Neural crest cell (in vitro differentiated cells): ENCODE measurements at places on chromosomes 4 and X. TPM values are rescaled to one million over a fixed set of nuclear protein-coding genes. Genes with fewer than 3 reads are reported as not detected.

MFAP3L gene
- total RNA-seq, result 1.7 and 2.8 TPM in 2 replicates

AMTN gene
- total RNA-seq, result not detected in 2 replicates

TCP11X2 gene
- not detected in 2 replicates for total RNA-seq

FGF16 gene
- not detected in 2 replicates for total RNA-seq

MAGEC2 gene
- not detected in 2 replicates for total RNA-seq

MTCP1 gene
- 10.7 and 15.3 TPM in 2 replicates for total RNA-seq

SLC10A4 gene
- total RNA-seq, result 2.0 and 2.2 TPM in 2 replicates

NUDT10 gene
- total RNA-seq, result 17.7 and 18.3 TPM in 2 replicates

VCX3B gene
- total RNA-seq, result not detected in 2 replicates

PRMT9 gene
- 8.5 and 10.2 TPM in 2 replicates for total RNA-seq

CSAG1 gene
- total RNA-seq, result not detected in 2 replicates

DNA sequence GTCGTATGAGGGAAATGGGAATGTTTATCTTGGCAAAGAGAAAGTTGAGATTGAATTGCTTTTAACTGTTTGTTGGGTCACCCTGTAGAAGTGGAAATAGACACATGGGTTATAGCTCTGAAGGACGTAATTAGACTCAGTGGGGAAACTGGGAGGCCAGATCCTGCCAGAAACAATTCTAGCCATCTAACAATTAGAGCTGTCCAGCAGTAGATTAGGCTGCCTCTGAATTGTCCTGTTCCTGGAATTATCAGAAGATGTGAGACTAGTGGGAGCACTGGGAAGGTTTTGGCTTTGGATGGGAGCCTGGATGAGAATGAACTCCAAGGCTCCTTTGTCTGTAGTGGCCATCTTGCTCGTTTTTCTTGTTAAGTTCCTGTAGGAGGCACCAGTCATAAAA lies 61.9 kb upstream of the IGFBP7 start:
- DNase-seq, result no peak
- peaks cover 10% of the 10 kb centered on the region for H3K36me3 ChIP-seq
- peaks cover 12% of the 10 kb centered on the region for H3K4me1 ChIP-seq
- H3K27me3 ChIP-seq, result no peaks in the 10 kb centered on the region
- H3K4me3 ChIP-seq, result no peak overlapping the region
- H3K27ac ChIP-seq, result no peak overlapping the region

DNA sequence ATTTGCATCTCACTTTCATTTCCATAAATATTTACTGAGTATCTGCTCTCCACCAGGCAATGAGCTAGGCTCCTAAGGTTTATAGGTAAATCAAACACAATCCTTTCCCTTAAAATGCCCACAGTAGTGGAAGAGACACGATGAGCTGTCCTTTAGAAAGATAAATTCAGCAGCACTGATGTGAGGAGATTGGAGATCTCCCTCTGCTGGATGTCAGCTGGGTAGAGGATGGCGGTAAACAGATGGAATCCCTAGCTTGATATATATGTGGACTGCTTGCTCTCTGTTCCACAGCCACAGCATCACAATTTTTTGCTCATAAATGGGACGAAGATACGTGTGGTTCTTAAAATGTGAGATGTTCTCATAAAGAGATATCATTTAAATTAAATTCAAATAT lies 216.4 kb upstream of the RASGEF1B start:
- DNase-seq, result no peak
- no peaks in the 10 kb centered on the region for H3K27me3 ChIP-seq
- H3K4me3 ChIP-seq, result no peak overlapping the region
- no peaks in the 10 kb centered on the region for H3K36me3 ChIP-seq
- H3K27ac ChIP-seq, result no peak overlapping the region

- H3K36me3 ChIP-seq, result peaks cover 2% of the 10 kb centered on the region
- no peak for DNase-seq
- H3K27me3 ChIP-seq, result no peaks in the 10 kb centered on the region
Observed at GRCh38 chrX:153448556-153449367, 2.9 kb upstream of the TREX2 start.

DNA sequence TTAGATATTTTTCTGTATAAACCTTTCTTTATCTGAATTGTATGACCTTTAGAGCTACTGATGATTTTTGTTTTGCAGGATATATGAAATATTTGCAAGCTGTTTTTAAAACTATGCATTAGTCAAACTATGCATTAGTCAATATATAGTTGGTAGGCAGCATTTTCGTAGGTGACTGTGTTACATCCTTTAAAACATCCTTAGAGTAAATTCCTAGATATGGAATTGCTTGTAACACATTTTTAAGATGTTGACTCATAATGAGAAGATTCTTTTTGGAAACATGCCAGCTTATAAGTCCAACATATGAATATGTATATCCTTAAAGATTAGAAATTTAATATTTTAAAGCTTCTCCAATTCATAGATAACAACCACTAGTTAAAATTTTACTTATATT lies 1768.5 kb downstream of the PCDH7 start:
- no peaks in the 10 kb centered on the region for H3K27me3 ChIP-seq
- no peak overlapping the region for H3K4me3 ChIP-seq
- DNase-seq, result no peak

- H3K27ac ChIP-seq, result no peak overlapping the region
- no peak overlapping the region for H3K4me3 ChIP-seq
- peaks cover 8% of the 10 kb centered on the region for H3K4me1 ChIP-seq
- no peaks in the 10 kb centered on the region for H3K27me3 ChIP-seq
- DNase-seq, result no peak
- peaks cover 5% of the 10 kb centered on the region for H3K36me3 ChIP-seq
Observed at GRCh38 chrX:140167551-140167950, 202.2 kb upstream of the CXorf66 start.

GRCh38 chr4:47418147-47418546 lies 45.4 kb downstream of the COMMD8 start:
- H3K27ac ChIP-seq, result no peak overlapping the region
- no peaks in the 10 kb centered on the region for H3K36me3 ChIP-seq
- no peak overlapping the region for H3K4me3 ChIP-seq
- DNase-seq, result no peak
- peaks cover 8% of the 10 kb centered on the region for H3K4me1 ChIP-seq

- H3K27me3 ChIP-seq, result peaks cover 43% of the 10 kb centered on the region
- H3K36me3 ChIP-seq, result no peaks in the 10 kb centered on the region
- no peak overlapping the region for H3K27ac ChIP-seq
- DNase-seq, result no peak
- H3K4me1 ChIP-seq, result no peaks in the 10 kb centered on the region
- no peak overlapping the region for H3K4me3 ChIP-seq
Observed at GRCh38 chr4:21184788-21185187, 484.5 kb downstream of the PACRGL start.

- no peak overlapping the region for H3K4me3 ChIP-seq
- peaks cover 6% of the 10 kb centered on the region for H3K4me1 ChIP-seq
- H3K27ac ChIP-seq, result no peak overlapping the region
- peaks cover 21% of the 10 kb centered on the region for H3K27me3 ChIP-seq
- H3K36me3 ChIP-seq, result no peaks in the 10 kb centered on the region
Observed at GRCh38 chr4:118849867-118850487, 14.1 kb upstream of the SEC24D start.

DNA sequence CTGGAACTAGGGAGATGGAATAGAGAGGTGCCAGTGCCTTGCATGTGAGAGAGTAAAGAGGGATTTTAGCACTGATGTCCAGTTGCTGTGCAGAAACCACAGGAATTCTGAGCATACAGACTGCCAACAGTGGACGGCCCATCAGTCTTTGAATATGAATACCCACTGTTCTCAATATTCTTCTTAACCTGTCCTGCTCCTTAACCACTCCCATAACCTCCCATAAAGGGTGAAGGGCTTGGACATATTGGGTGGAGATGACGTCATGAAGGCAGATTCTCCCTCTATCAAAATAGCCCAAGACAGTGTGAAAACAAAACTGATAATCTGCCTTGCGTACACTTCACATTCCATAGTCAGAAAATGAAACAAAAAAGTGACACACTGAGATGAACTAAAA lies 1313.7 kb upstream of the PABPC4L start:
- H3K4me1 ChIP-seq, result no peaks in the 10 kb centered on the region
- no peak for DNase-seq
- H3K4me3 ChIP-seq, result no peak overlapping the region
- no peaks in the 10 kb centered on the region for H3K36me3 ChIP-seq

GRCh38 chr4:154739111-154739510 lies 4.7 kb upstream of the LRAT start:
- peaks cover 71% of the 10 kb centered on the region for H3K27me3 ChIP-seq
- H3K27ac ChIP-seq, result no peak overlapping the region
- DNase-seq, result no peak
- H3K36me3 ChIP-seq, result no peaks in the 10 kb centered on the region

DNA sequence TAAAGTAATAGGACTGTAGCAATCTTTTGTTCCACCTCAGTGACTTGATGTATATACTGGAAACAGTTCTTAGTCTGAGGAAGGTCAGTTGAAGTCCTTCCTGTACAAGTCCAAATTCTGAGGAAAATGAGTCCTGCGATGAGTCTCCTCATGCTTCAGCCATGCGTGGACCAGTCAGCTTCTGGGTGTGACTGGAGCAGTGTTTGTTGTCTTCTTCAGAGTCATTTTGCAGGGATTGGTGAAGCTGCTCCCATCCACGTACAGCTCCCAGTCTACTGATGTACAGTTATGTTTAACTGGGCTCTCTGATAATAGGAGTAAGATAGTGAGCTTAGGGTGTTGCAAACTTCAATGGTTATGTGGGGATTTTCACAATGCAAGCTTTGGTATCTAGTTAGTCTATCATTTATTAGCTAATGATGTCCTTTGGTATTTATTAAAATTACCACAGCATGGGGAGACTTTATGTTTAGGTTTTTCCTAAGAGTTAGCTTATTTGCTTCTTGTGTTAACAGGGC lies 3.4 kb downstream of the UGT2B17 start:
- no peak for DNase-seq
- no peak overlapping the region for H3K27ac ChIP-seq
- no peaks in the 10 kb centered on the region for H3K27me3 ChIP-seq
- H3K36me3 ChIP-seq, result no peaks in the 10 kb centered on the region

- H3K27ac ChIP-seq, result no peak overlapping the region
- peak overlapping the region; percentile 85 for H3K4me3 ChIP-seq
- peaks cover 8% of the 10 kb centered on the region for H3K4me1 ChIP-seq
- peak; percentile 40 for DNase-seq
- peaks cover 63% of the 10 kb centered on the region for H3K27me3 ChIP-seq
Observed at GRCh38 chr4:164383358-164384220, 370.3 kb upstream of the SMIM31 start.

GRCh38 chr4:114659386-114660008 lies 60.9 kb downstream of the UGT8 start:
- no peak overlapping the region for H3K27ac ChIP-seq
- H3K27me3 ChIP-seq, result no peaks in the 10 kb centered on the region
- no peak overlapping the region for H3K4me3 ChIP-seq
- peaks cover 22% of the 10 kb centered on the region for H3K4me1 ChIP-seq
- H3K36me3 ChIP-seq, result no peaks in the 10 kb centered on the region

- H3K4me1 ChIP-seq, result no peaks in the 10 kb centered on the region
- no peaks in the 10 kb centered on the region for H3K27me3 ChIP-seq
- H3K27ac ChIP-seq, result no peak overlapping the region
- DNase-seq, result no peak
- H3K4me3 ChIP-seq, result no peak overlapping the region
- H3K36me3 ChIP-seq, result no peaks in the 10 kb centered on the region
Observed at GRCh38 chrX:23959781-23960180, 52.0 kb downstream of the CXorf58 start.

- peaks cover 34% of the 10 kb centered on the region for H3K36me3 ChIP-seq
- H3K4me1 ChIP-seq, result peaks cover 4% of the 10 kb centered on the region
- no peak for DNase-seq
- H3K27ac ChIP-seq, result no peak overlapping the region
- H3K4me3 ChIP-seq, result no peak overlapping the region
Observed at GRCh38 chr4:153877898-153878297, 89.0 kb upstream of the SFRP2 start.

- H3K4me1 ChIP-seq, result peaks cover 5% of the 10 kb centered on the region
- H3K36me3 ChIP-seq, result no peaks in the 10 kb centered on the region
- no peak for DNase-seq
- no peaks in the 10 kb centered on the region for H3K27me3 ChIP-seq
Observed at GRCh38 chr4:172996571-172997216, 171.9 kb upstream of the GALNT7 start.

GRCh38 chr4:6195602-6196319 lies 4.6 kb downstream of the JAKMIP1 start:
- no peaks in the 10 kb centered on the region for H3K36me3 ChIP-seq
- no peak overlapping the region for H3K4me3 ChIP-seq
- no peak overlapping the region for H3K27ac ChIP-seq

DNA sequence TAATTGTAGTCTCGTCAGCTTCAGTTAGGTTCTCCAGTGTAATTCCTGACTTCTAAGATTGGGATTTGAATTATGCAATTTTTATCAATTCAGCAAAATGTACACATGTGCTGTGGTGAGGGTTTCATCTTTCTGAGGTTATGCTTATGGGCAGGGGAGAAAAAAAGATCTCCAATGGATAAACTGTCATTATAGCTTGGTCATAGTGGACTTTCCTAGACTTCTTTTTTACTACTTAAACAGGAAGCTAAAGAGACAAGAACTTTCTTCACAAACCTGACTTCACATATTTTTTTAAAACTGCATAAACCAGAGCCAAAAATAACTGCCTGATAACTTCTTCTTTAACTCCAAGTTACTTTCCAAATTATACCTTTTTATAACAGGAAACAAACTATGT lies 21.7 kb upstream of the SPP1 start:
- no peak overlapping the region for H3K27ac ChIP-seq
- H3K4me1 ChIP-seq, result no peaks in the 10 kb centered on the region
- H3K27me3 ChIP-seq, result no peaks in the 10 kb centered on the region
- no peaks in the 10 kb centered on the region for H3K36me3 ChIP-seq

- no peak overlapping the region for H3K4me3 ChIP-seq
- H3K36me3 ChIP-seq, result peaks cover 4% of the 10 kb centered on the region
- peaks cover 5% of the 10 kb centered on the region for H3K4me1 ChIP-seq
- no peak for DNase-seq
- H3K27me3 ChIP-seq, result no peaks in the 10 kb centered on the region
- H3K27ac ChIP-seq, result peak overlapping the region; percentile 54
Observed at GRCh38 chr4:109665783-109666485, 37.3 kb downstream of the CASP6 start.

DNA sequence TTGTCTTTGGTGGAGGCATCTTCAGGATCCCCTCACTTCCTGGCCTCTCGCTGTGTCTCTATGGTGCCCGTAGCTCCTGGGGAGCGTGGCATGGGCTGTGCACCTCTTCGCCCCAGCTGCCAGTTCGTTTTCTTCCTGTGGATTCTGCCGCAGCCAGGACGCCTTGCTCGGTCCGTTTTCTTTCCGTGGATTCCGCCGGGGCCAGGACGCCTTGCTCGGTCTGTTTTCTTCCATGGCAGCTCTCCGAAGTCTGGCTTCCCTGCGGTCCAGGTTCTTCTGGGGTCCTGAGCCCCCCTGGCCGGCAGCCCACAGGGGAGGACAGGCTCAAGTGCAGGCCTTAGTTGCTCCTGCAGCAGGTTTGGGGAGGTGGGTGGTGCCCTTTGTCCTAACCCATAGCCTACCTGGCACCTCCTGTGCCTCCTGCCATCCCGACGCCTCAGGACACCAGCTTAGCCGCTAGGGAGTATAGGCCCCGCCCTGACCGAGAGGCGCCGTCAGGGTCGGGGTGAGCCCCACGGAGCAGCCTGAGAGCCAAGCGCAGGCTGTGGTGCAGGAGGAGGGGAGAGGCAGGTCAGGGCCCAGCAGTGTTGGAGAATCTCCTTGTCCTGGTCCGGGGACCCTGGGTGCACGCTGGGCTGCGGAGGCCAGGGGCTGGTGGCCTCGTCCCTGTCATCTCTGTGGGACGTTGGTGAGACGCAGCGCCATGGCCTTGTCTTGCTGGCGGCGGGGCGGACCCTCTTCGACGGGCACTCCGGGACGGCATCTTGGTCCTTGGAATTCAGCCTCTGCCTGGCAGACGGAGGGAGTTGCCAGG lies 27.1 kb downstream of the UVSSA start:
- peaks cover 9% of the 10 kb centered on the region for H3K4me1 ChIP-seq
- DNase-seq, result no peak
- no peak overlapping the region for H3K27ac ChIP-seq
- H3K36me3 ChIP-seq, result peaks cover 27% of the 10 kb centered on the region
- H3K27me3 ChIP-seq, result no peaks in the 10 kb centered on the region

- H3K36me3 ChIP-seq, result no peaks in the 10 kb centered on the region
- peaks cover 1% of the 10 kb centered on the region for H3K4me1 ChIP-seq
- no peak overlapping the region for H3K4me3 ChIP-seq
Observed at GRCh38 chr4:142160509-142160908, 524.1 kb downstream of the IL15 start.
